Dermis lymphatic vessel endothelial cell (primary cell): ENCODE measurements at places on chromosomes 4 and X. TPM values are rescaled to one million over a fixed set of nuclear protein-coding genes. Genes with fewer than 3 reads are reported as not detected.

Gene PASD1
- total RNA-seq: not detected in 2 replicates

Gene SSX4
- total RNA-seq: not detected in 2 replicates

Gene MAOB
- 0.09 TPM in 1 of 2 replicates, not detected in the other for total RNA-seq

Gene KLKB1
- 0.95 and 0.98 TPM in 2 replicates for total RNA-seq

Gene CTBP1
- total RNA-seq: 218 and 235 TPM in 2 replicates

Gene TRMT2B
- 13.5 and 13.9 TPM in 2 replicates for total RNA-seq

Gene HTR2C
- not detected in 2 replicates for total RNA-seq

Gene ARAF
- 8.4 and 8.6 TPM in 2 replicates for total RNA-seq

Gene PPAT
- total RNA-seq: 7.2 and 16.9 TPM in 2 replicates

Gene GPR143
- total RNA-seq: 2.0 and 4.4 TPM in 2 replicates

Gene GAGE12J
- total RNA-seq: not detected in 2 replicates

Gene FOXO4
- total RNA-seq: 10.7 and 14.4 TPM in 2 replicates

Gene ESX1
- total RNA-seq: 0.17 and 0.22 TPM in 2 replicates

Gene VCX3A
- total RNA-seq: not detected in 2 replicates

Gene DRD5
- not detected in 2 replicates for total RNA-seq

Gene CTAG2
- not detected in 2 replicates for total RNA-seq

Gene MED12
- total RNA-seq: 26.5 and 37.1 TPM in 2 replicates

Gene MAGEA1
- not detected in 2 replicates for total RNA-seq

Gene CLCN5
- 7.5 and 10.8 TPM in 2 replicates for total RNA-seq

Gene IQCM
- total RNA-seq: not detected in 2 replicates

Gene CLIC2
- total RNA-seq: 11.3 and 27.2 TPM in 2 replicates

Gene PPP4R3C
- total RNA-seq: not detected in 2 replicates

Gene CENPVL2
- total RNA-seq: not detected in 2 replicates
